ENCODE measurements at places on chromosomes 16 and 17. TPM values are rescaled to one million over a fixed set of nuclear protein-coding genes. Genes with fewer than 3 reads are reported as not detected.

- H3K27ac ChIP-seq, result no peak overlapping the region
- no peak overlapping the region for H3K4me3 ChIP-seq
- H3K36me3 ChIP-seq, result no peaks in the 10 kb centered on the region
- no peak for DNase-seq
Measured at GRCh38 chr17:69170377-69170776, 28.7 kb upstream of the ABCA6 start.

GRCh38 chr16:31106509-31107464 is 1.4 kb upstream of the BCKDK start:
- H3K27ac ChIP-seq, result no peak overlapping the region
- peaks cover 20% of the 10 kb centered on the region for H3K27me3 ChIP-seq
- peaks cover 22% of the 10 kb centered on the region for H3K36me3 ChIP-seq
- H3K4me3 ChIP-seq, result peak overlapping the region; percentile 97

GRCh38 chr17:42803074-42803883 is 4.6 kb downstream of the CNTD1 start:
- no peak overlapping the region for H3K4me3 ChIP-seq
- no peaks in the 10 kb centered on the region for H3K36me3 ChIP-seq
- H3K27ac ChIP-seq, result no peak overlapping the region

GRCh38 chr17:5557990-5558389 is 26.3 kb downstream of the NLRP1 start:
- peaks cover 3% of the 10 kb centered on the region for H3K4me1 ChIP-seq
- DNase-seq, result no peak
- H3K4me3 ChIP-seq, result no peak overlapping the region
- H3K36me3 ChIP-seq, result no peaks in the 10 kb centered on the region
- H3K27me3 ChIP-seq, result no peaks in the 10 kb centered on the region
- H3K27ac ChIP-seq, result no peak overlapping the region

DNA sequence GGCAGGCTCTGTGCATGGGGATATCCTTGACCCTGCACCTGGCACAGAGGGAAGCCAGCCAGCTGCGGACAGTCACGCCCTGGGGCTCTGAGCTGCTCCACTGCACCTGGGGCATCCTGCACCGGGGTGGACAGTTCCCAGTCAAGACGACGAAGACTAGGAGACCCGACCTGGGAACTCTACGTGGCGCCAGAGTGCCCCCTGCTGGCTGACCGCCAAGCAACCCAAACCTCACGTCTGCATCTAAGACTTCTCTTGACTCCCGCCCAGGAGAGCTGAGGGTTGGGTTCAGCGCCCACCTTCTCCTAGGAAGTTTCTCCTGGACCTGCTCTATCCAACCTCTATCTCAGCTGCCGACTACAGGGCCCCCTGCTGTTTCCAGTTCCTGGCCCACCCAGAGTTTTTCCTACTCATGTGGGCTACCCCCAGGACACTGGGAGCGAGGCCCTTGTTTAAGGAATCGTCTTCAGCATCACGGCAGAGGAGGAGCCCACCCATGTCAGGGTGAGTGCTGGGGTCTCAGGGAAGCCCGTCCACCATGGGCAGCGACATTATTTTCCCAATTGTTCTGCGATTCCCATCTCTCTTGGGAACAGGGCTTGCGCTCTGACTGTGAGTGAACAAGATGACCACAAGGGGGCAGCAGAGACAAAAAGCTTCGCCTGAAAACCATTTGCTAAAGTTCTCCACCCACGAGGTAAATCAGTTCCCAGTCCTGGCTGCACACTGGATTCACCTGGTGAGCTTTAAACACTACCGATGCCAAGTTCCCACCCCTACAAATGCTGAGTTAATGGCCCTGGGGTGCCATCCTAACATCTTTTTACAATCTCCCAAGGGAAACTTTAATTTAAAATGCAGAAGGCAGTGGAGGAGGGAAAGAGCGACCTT is 29.3 kb downstream of the TLE7 start:
- H3K27ac ChIP-seq, result no peak overlapping the region
- H3K4me1 ChIP-seq, result no peaks in the 10 kb centered on the region
- no peaks in the 10 kb centered on the region for H3K36me3 ChIP-seq
- H3K4me3 ChIP-seq, result no peak overlapping the region
- peaks cover 7% of the 10 kb centered on the region for H3K27me3 ChIP-seq
- peak; percentile 81 for DNase-seq

- H3K27me3 ChIP-seq, result no peaks in the 10 kb centered on the region
- no peak overlapping the region for H3K4me3 ChIP-seq
- H3K4me1 ChIP-seq, result peaks cover 7% of the 10 kb centered on the region
- DNase-seq, result no peak
- H3K36me3 ChIP-seq, result peaks cover 15% of the 10 kb centered on the region
Measured at GRCh38 chr16:55552621-55553020, 13.9 kb upstream of the CAPNS2 start.

The RHOT1 gene
- total RNA-seq, result 21.4 TPM

The AOC3 gene
- total RNA-seq, result 36.5 TPM

The RGS9 gene
- total RNA-seq, result 8.5 TPM

All from endothelial cell (in vitro differentiated cells).